ENCODE measurements at places on chromosomes 1 and 21. TPM values are rescaled to one million over a fixed set of nuclear protein-coding genes. Genes with fewer than 3 reads are reported as not detected.

GRCh38 chr1:41689558-41689981, 205.1 kb upstream of the EDN2 start:
- no peak for DNase-seq

Gene PGLYRP4
- total RNA-seq, result not detected

DNA sequence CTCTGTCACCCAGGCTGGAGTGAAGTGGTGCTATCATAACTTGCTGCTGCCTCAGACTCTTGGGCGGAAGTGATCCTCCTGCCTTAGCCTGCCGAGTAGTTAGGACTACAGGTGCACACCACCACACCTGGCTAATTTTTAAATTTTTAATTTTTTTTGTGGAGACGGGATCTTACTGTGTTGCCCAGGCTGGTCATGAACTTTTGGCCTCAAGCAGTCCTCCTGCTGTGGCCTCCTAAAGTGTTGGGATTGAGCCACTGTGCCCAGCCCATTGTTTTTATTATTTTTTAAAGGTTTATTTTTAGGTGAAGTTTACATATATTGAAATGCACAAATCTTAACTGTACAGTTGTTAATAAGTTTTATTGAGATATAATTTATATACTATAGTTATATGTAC, 3.2 kb downstream of the MTF2 start:
- DNase-seq, result no peak

DNA sequence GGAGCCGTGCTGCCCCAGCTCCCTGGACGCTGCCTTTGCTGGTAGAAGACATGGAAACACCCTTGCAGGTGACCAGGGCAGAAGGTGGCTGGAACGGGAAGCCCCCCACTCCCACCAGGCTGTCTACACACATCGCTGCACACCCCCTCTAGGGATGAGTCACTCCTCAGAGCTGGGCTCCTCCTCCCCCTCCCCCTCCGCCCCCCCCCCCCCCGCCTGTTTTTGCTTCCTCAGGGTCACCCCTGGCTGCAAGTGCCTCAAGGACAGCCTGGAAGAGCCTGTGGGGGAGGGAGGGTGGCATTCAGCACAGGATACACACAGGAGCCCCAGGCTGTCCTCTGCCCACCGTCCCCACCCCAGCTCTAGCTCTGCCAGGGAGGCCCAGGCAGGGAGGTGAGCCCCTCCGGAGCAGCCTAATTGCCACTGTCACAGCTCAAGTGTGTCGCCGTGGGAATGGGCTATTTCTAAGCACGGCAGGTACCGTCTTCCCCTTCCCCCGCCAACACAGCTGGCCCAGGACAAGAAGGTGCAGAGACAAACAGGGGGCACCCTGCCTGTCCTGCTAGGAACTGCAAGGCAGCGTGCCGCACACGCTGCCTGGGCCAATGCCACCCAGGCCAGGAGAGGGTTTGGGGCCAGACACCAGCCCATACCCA, 2.5 kb downstream of the FNDC10 start:
- no peak for DNase-seq

- peak; percentile 43 for DNase-seq
Measured at GRCh38 chr1:25198663-25199252, 33.5 kb downstream of the SYF2 start.

GRCh38 chr1:240344918-240345317, 253.2 kb downstream of the FMN2 start:
- no peak for DNase-seq

Gene RPE65
- total RNA-seq, result 1.7 TPM

- DNase-seq, result no peak
Measured at GRCh38 chr1:162712317-162713029, 78.0 kb upstream of the HSD17B7 start.

Gene PADI1
- not detected for total RNA-seq
